Kidney epithelial cell (primary cell): ENCODE measurements at places on chromosomes 5 and 9. TPM values are rescaled to one million over a fixed set of nuclear protein-coding genes. Genes with fewer than 3 reads are reported as not detected.

GRCh38 chr5:90909101-90909503 lies 350.5 kb downstream of the ADGRV1 start:
- DNase-seq = no peak

DNA sequence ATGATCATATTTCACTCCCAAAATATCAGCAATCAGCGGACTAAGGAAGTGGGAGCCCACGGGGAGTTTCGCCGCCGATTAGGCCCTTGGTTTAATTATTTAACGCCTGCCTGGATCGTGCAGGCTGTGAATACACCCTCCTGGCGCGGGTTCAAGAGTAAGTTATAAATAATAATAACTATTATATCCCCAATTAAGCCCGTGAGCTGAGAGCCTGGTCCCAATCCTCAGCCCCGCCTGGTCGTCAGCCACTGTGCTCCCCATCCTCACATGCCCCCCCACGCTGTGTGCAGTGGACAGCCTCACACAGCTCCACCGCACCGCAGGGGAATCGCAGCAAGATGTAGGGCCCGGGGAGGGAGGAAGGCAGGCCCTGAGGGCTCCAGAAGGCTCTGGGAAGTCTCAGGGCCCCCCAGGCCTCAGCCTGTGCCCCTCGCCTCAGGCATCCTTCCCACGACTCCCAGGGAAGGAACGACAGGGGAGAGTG lies 10.8 kb upstream of the PRRX2 start:
- DNase-seq = no peak

- no peak for DNase-seq
Measured at GRCh38 chr9:27518006-27518405, 6.1 kb upstream of the IFNK start.

DNA sequence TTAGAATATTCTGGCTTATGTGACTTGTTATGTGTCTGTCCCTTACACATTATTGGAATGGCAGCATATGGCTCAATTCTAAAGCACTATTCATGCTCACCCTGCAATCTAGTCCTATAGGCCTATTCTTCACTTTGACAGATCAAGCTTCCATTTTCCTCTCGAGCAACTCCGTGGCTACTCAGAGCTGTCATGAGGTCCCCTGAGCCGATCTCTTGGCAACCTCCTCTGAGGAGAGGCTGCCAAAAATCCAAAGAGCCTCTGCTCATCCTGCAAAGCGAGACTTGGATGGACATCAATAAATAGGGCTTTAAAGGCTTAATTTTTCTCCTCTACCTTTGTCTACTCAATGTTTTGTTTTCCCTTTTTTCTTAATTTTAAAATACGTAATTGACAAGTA lies 163.8 kb downstream of the GABRB2 start:
- DNase-seq = no peak

- DNase-seq = no peak
Measured at GRCh38 chr9:71144495-71144894, 23.1 kb upstream of the TRPM3 start.

DNA sequence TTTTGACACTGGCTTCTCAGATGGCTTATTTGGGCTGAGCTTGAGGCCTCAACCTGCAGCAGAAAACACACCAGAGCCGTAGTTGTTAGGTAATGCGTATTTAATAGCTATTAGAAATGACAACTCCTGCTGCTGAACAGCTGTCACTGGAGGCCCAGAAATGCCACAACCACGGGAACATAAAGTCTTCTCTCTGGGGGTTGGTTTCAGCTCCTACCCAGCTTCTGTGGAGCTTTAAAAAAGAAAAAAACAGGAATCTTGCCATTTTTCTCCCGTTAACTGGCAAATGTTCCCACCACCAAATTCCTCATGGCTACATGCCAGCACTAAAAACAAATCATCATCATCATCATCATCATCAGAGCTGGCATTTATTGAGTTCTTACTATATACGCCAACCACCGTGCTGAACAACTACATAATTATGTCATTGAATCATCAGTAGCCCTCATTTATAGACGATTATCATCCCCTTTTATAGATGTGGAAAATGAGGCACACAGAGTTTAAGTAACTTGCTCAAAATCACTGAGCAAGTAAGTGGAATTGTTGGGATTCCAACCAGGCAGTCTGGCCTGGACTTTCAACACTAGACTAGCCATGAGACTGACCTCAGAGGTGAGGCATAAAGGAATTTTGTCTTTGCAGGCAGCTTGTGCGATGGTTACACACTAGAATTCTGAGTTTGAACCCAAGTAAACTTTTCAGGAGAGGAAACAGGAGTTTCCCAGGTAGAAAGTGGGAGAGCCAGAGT lies 185.3 kb upstream of the WWC1 start:
- DNase-seq = peak; percentile 78

- DNase-seq = peak; percentile 34
Measured at GRCh38 chr5:68395926-68396511, 180.5 kb downstream of the PIK3R1 start.

- DNase-seq = no peak
Measured at GRCh38 chr9:105252405-105252756, 7.9 kb downstream of the SLC44A1 start.

DNA sequence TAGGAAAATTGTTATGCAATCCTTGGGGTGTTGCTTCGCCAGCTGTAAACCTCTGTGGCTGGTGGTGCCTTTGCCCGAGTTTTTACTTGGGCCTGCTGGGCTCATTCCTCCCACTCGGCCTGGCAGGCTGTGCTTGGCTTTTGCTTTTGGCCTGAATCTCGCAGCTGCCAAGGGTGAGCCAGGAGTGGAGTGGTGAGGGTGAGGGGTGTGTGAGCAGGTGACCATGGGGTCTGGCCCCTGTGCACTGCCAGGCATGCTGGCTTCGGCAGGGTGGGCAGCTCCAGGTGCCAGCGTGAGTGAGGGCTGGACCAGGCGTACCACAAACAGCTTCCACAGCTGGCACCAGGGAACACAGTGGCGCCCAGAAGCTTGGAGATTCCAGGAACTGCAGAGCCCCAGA lies 12.6 kb upstream of the DHFR start:
- no peak for DNase-seq

DNA sequence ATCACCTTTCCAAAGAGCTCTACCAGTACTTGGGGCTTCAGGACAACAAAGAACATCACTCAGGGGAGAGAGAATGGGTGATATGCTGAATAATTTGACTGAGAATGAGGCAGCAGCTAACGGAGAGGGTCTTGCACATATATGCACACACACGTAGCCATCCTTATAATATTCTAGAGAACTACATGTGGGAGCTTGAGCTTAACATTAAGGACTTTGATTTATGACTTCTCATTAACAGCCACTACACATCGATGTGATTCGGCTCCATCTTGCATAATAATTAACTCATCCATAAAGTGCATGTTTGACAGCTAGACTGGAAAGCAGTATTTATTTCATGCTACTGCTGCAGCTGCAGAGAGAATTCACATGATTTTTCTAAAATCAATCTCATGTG lies 163.4 kb downstream of the RAB3C start:
- DNase-seq = no peak

DNA sequence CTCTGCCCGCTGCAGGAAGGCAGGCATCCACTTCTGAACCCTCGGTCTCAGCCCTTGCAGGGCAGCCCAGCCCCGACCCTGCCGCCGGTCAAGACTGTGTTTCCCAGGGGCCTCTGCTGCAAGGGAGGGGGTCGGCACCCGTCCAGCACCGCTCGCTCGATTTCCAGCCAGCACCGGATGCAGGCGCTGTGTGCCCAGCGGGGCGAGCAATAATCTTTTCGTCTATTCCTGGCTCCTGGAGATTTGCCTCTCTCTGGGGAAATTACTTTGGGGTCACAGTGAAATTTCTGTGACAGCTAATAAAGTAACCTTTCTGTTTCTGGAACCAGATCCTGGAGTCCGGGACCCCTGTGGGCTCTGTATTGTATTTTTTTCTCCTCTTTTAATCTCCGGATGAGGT lies 155.3 kb downstream of the COL23A1 start:
- no peak for DNase-seq

GRCh38 chr5:132678735-132679134 lies 4.9 kb downstream of the IL4 start:
- no peak for DNase-seq

DNA sequence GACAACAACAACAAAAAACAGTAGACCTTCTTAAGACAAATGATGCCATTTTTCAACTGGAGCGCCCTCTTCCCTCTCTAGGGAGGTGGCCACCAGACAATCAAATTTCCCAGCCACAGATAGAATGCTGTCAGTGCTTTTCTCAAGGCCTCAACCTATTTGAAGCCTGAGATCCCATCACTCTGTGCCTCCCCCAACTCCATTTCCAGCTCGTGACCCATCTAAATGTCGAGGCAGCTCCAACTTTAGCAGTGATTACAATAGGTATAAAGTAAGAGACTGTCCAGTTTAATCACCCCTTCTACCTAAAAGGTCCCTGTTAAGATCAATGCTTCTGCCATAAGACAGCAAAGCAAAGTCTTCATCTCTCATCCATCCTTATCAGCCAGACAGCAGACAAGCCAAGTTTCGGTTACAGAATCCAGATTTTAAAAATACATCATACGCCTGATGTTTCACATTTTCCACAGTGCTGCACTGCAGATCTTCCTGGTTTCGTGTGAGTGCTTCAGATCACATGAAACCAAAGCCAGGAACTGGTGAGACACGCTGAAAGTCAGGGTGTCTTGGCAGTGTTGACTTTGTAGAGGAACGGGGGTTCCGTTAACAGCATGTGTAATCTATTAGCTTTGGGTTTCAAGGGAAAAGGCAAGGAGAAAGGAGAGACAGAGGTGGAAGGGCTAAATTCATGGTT lies 447.8 kb downstream of the ENC1 start:
- DNase-seq = no peak

DNA sequence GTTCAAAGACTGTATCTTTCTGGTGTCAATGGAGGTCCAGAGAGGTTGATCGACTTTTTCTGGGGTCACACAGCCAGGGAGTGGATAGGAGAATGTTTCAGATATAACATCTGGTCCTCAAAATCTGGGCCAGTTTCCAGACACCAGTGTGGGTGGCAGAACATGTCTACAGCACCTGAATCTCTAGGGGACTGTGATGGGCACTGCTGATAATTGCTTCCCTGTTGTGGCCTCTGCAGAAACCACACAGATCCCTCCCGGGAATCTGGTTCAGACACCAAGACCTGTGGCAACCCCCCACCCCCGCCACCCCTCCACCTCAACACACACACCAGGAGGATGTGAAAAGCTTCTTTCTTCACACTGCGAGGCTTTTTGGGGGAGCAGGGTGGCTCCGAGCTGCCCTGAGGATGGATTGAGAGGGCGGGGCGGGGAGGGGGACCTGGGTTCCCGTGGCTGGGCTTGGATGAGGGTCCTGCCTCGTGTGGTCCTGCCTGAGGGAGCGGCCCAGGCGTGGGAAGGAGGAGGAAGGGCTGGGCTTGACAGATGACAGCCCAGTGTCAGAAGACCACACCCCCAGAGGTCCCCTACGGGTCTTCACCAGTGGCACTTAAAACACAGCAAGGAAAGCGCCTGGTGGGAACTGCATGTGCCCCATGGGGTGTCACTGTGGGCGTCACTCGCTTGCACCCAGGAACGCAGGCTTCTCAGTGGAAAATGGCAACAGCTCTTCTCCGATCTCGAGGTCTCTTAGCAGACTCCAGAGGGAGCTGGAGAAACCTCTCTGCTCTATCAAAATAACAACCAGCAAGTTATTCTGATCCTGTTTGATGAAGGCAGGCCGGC lies 55.2 kb downstream of the TRIP13 start:
- DNase-seq = no peak

DNA sequence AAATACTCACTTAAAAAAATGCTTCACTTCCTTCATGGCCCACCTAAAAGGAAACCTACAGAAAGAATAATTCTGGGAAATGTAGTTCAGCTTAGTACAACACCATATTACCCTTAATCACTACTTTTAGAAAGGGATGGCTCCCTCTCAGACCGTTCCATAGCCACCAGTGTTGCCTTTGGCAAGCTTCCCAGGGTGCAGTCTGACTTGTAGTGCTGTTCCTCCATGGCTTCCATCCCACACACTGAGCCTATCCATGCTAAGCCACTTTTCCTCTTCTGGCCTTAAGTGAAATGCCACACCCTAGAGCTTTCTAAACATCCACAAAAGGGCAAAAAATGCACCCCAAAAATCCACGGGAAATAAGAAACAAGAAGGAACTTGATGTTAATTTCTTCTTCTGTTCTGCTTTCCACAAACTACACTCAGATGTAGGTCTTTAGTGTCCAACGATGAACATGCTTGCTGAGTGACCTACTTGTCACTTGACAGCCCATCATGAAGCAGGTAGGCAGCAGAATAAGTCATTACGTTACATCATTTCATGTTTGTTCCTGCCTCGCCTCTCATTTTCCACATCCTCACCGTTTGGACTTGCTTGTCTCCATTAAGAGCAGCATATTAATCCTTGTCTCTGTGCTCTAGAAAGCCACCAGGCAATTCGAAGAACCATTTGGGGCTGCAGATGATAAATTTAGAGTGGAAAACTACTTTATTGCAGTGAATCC lies 391.1 kb upstream of the GRAMD2B start:
- peak; percentile 28 for DNase-seq

GRCh38 chr9:137303151-137303892 lies 1.3 kb upstream of the NRARP start:
- DNase-seq = no peak

GRCh38 chr9:132372177-132373095 lies 17.6 kb upstream of the SETX start:
- DNase-seq = no peak

DNA sequence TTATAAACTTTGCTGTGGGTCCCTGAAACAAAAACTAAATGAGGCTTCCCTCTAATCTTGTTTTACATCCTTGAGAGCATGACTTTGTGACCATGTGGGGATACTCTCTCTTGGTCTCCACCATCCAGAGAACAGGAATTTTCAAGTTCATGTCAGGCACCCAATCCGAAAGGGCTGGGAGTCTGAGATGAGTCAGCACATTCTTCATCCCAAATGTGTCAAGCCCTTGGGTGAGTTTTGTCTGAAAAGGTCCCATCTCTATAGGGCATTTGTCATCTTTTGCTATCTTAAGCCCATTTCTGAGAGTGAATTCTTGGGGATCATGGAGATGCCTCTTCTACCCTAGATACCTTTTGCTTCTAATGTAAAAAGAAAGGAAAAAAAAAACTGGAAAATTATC lies 26.9 kb upstream of the RAPGEF6 start:
- DNase-seq = no peak

DNA sequence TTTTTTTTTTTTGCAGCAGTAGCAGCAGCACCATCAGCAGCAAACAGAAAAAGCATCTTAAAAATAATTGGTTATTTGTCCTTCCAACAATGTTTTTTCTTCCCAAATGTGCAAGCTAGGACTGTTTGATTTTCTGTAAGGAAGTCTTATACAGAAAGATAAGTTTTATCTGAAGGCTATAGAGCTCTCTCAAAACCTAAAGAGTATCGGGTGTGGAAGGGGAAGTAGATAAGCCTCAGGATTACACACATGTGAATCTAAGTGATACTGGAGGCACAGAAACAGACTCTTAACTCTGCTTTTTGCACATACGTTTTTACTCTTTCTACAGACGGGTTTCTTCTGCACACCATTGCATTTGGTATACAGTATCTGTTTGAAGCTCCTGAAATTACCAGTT lies 184.4 kb upstream of the FTMT start:
- no peak for DNase-seq

- DNase-seq = no peak
Measured at GRCh38 chr9:73269430-73270101, 117.9 kb downstream of the ANXA1 start.

Gene TXNDC8
- total RNA-seq = not detected in 2 replicates

Gene PSD2
- 0.13 and 0.41 TPM in 2 replicates for total RNA-seq

Gene CENPH
- total RNA-seq = 11.5 and 13.3 TPM in 2 replicates

Gene FER
- 13.6 and 15.1 TPM in 2 replicates for total RNA-seq

Gene PLAA
- total RNA-seq = 34.8 and 36.3 TPM in 2 replicates

Gene CNTFR
- 0.27 and 1.1 TPM in 2 replicates for total RNA-seq

Gene FAM200C
- total RNA-seq = 1.9 and 2.8 TPM in 2 replicates
